ENCODE measurements at places on chromosomes 16 and 17. TPM values are rescaled to one million over a fixed set of nuclear protein-coding genes. Genes with fewer than 3 reads are reported as not detected.

CCDC137 gene
- total RNA-seq: 13.5 TPM

SLC13A5 gene
- 5.2 TPM for total RNA-seq

MYH1 gene
- not detected for total RNA-seq

SEZ6L2 gene
- total RNA-seq: 4.1 TPM

ADAMTS18 gene
- not detected for total RNA-seq

- H3K4me3 ChIP-seq: no peak overlapping the region
- H3K4me1 ChIP-seq: no peaks in the 10 kb centered on the region
- no peaks in the 10 kb centered on the region for H3K27me3 ChIP-seq
- no peaks in the 10 kb centered on the region for H3K36me3 ChIP-seq
- H3K27ac ChIP-seq: no peak overlapping the region
Observed at GRCh38 chr17:62933501-62934385, 32.3 kb upstream of the TANC2 start.

DNA sequence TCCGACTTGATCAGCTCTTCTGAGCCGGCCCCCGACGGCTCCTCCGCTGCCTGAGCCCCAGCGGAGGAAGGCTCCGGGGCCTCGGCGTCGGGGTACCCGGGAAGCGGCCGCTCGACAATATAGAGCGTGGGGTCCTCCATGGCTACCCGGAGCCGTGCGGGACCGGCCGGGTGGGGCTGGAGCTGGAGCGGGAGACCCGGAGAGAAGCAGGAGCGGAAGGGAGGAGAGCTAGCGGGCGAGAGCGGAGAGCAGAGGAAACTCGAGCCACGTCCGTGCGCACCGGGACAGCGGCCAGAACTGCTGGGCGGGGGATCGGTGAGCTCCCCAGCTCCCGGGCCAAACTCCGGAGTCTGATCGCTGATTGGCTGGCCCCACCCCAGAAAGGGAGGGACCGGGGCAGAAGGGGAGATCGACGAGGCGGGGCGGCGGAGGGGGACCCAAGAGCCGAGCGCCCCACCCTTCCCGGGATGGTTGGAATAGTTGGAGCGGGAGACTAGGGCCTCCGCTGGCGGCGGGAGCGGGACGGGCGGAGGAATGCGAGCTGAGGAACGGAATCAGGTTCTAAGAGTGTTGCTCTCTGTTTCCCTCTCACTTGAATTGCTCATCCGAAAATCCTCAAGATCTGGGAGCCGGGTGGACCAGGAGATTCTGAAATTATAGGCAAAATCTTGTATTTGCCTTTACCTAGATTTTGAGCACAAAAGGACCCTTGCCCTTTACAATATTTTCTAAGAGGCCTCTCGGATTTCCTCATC, at the start of gene CAVIN1:
Gene CAVIN1 (minus strand): TSS at position 299 of the 755 bp plus-strand sequence. CDS start 159 bp downstream, at position 140.
- peak within 1 kb of the TSS; percentile 90 for H3K27ac ChIP-seq
- H3K36me3 ChIP-seq: no peaks in the 10 kb centered on the region
- H3K4me3 ChIP-seq: peak within 1 kb of the TSS; percentile 86
- peak; percentile 91 for DNase-seq
- H3K27me3 ChIP-seq: peaks cover 28% of the 10 kb centered on the region
- peaks cover 61% of the 10 kb centered on the region for H3K4me1 ChIP-seq

GRCh38 chr17:57735707-57736106, 9.4 kb downstream of the CCDC182 start:
- no peaks in the 10 kb centered on the region for H3K36me3 ChIP-seq
- no peaks in the 10 kb centered on the region for H3K27me3 ChIP-seq
- peaks cover 3% of the 10 kb centered on the region for H3K4me1 ChIP-seq
- DNase-seq: no peak
- H3K27ac ChIP-seq: no peak overlapping the region

GRCh38 chr16:57366544-57367040, 5.7 kb upstream of the CX3CL1 start:
- no peaks in the 10 kb centered on the region for H3K36me3 ChIP-seq
- H3K4me3 ChIP-seq: no peak overlapping the region
- DNase-seq: peak; percentile 22

DNA sequence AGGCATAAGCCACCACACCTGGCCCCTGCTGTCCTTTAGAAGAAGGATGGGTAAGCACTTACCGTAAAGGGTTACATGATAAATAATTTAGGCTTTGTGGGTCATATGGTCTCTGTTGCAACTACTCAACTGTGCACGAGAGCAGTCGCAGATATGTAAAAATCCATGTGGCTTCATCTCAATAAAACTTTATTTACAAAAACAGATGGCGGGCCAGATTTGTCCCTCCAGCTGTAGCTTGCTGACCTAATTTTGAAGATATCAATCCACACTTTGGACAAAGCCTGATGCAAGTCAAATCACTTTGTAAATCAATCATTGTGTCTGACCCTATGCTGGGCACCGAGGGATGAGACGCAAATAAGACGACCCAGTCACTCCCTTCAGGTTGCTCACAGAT, 12.1 kb downstream of the TEKT5 start:
- H3K36me3 ChIP-seq: no peaks in the 10 kb centered on the region
- DNase-seq: no peak
- H3K4me3 ChIP-seq: no peak overlapping the region

GRCh38 chr16:24013054-24013636, 177.4 kb downstream of the PRKCB start:
- no peak for DNase-seq
- H3K4me3 ChIP-seq: no peak overlapping the region
- peaks cover 24% of the 10 kb centered on the region for H3K4me1 ChIP-seq

DNA sequence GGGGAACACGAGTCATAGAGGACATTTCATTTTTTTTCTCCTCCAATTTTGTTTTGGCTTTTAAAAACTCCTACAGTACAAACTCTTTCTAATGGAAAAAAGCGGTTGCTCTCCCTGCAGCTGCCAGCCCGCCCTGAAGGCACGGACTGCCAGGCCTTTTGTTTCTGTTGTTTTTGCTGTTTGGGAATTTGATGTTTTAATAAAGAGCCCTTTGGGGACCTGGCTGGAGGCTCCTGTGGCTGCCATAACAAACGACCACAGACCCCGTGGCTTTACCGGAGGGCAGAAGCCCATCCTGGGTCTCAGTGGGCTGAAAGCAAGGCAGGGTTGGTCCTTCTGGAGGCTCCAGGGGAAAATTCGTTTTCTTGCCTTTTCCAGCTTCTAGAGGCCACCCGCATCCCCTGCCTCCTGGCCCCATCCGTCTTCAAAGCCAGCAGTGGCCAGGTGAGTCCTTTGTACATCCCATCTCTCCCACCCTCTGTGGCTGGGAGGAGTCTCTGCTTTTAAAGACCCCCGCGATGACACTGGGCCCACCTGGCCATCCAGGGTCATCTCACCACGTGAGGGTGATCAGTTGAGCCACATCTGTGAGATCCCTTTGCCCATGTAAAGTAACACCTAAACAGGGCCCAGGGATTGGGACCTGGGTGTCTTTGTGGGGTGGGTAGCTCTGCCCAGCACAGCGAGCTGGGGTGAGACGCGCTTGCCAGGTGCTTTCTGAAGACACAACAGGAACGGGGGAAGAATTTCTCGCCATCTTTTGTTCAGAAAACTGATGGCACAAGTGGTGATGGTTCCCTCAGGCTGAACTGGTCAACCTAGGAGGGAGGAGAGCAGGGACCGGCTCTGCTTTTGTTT, 113.9 kb downstream of the BANP start:
- H3K4me1 ChIP-seq: peaks cover 13% of the 10 kb centered on the region
- peaks cover 9% of the 10 kb centered on the region for H3K36me3 ChIP-seq
- no peak overlapping the region for H3K27ac ChIP-seq
- no peaks in the 10 kb centered on the region for H3K27me3 ChIP-seq
- peak; percentile 51 for DNase-seq
- H3K4me3 ChIP-seq: no peak overlapping the region

GRCh38 chr17:73265646-73266640, 4.3 kb upstream of the CPSF4L start:
- no peaks in the 10 kb centered on the region for H3K27me3 ChIP-seq
- no peak overlapping the region for H3K27ac ChIP-seq
- no peak overlapping the region for H3K4me3 ChIP-seq
- no peaks in the 10 kb centered on the region for H3K36me3 ChIP-seq
- DNase-seq: no peak

- H3K27ac ChIP-seq: no peak overlapping the region
- no peaks in the 10 kb centered on the region for H3K36me3 ChIP-seq
- H3K27me3 ChIP-seq: peaks cover 6% of the 10 kb centered on the region
- peak; percentile 47 for DNase-seq
Observed at GRCh38 chr17:7831233-7831632, 2.8 kb upstream of the KDM6B start.

GRCh38 chr16:75109732-75110243, 6.8 kb downstream of the LDHD start:
- peak; percentile 79 for DNase-seq
- no peak overlapping the region for H3K27ac ChIP-seq
- no peak overlapping the region for H3K4me3 ChIP-seq
